ENCODE measurements at places on chromosomes 4 and X.

- DNase-seq: peak; percentile 47
These were observed 109.3 kb upstream of the DGKK start for GRCh38 chrX:50579955-50580354.

GRCh38 chr4:89245459-89245858, 62.1 kb downstream of the GPRIN3 start:
- no peak for DNase-seq

DNA sequence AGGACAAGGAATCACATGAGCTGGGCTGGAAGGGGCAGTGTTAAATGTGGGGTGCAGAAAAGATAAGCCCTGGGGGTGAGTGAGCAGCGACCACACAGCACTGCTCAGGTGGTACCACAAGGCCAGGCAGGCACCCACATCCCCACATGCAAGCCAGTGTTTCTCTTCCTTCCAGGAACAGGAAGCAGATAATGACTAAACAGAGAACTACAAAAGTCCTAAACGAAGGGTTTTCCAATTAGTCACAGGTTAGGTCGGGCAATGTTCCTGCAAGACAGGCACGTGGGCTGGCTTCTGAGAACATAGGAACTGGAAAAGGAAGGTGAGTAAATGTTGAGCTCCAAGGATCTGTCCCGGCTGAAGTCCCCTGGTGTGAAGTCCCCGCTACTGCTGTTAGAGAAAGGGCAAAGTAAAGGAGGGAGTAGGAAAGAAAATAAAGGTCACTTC, 19.5 kb downstream of the RELL1 start:
- DNase-seq: no peak

GRCh38 chr4:101366331-101366730, 19.0 kb upstream of the PPP3CA start:
- DNase-seq: no peak

DNA sequence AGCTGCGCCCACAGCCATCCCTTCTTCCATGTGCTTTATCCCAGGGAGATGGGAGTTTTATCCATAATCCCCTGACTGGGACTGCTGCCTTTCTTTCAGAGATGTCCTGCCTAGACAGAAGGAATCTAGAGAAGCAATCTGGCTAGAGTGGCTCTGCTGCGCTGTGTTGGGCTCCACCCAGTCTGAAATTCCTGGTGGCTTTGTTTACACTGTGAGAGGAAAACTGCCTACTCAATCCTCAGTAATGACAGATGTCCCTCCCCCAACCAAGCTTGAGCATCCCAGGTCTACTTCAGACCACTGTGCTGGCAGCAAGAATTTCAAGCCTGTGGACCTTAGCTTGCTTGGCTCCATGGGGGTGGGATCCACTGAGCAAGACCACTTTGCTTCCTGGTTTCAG, 116.9 kb upstream of the AR start:
- DNase-seq: no peak

DNA sequence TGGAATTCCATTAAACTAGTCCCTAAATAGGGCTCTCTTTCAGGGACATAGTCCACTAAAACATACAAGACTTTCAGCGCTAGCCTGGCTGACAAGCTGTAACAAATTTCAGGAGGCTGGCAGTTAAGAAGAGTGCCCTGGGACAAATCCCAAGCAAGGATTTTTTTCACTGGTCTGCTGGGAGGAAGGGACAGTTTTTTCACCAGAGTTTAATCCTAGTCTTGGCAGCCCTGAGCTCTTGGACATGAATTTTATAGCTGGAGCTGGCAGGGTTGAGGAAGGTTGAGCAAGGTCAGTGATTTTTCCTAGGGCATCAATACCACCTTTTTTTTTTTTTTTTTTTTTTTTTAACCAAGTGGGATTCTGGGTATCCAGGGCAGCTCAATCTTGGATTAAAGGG, 184.4 kb downstream of the SH2D1A start:
- no peak for DNase-seq

DNA sequence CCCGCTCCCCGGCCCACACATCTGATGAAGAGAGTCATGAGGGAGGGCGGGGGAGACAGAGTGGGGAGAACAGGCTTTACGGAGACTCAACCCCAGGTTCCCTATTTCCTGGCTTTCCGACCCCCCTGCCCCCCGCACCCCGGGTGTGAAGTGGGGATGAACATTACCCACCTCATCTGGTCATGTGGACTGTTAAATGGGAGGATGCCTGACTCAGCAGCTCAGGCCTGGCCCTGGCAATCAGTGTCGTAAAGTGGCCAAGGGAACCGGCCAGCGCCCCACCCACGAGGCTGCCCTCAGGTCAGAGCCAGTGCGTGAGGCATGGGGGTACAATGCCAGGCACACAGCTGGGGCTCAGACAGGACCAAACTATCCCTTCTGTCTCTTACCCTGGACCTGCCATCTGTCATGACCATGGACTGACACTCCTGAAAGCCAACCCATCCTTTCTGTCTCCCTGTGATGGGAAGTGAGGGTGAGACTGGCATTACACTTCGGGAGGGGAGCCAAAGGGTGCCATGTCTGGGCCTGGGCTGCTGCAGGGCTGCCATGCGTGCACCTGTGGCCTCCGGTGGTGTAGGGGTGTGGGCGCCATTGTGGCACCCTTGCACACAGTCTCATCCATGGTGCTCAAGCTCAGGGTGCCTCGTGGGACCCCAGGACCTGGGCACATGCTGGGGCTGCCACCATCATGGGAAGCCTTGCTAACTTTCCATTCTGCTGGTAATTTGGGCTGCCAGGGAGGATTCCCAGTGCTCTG, 106.1 kb upstream of the PSAPL1 start:
- DNase-seq: no peak

DNA sequence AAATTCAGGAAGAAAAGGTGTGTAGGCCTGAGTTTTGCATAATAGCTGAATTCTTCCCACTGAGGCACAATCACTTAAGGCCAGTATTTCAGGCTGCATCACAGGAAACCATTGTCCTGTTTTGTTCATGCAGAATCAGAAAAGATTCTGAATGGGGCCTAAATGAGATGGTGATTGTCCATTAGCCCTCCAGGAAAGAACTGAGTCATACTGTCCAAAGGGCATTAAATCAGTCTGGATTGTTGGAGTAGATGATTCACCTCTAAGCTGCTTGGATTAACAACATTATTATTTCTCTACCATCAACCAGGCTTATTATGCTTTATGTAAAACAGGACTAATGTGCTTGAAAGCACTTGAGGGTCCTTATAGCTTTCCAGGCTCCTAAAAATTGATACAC, 36.2 kb downstream of the CT47B1 start:
- no peak for DNase-seq

DNA sequence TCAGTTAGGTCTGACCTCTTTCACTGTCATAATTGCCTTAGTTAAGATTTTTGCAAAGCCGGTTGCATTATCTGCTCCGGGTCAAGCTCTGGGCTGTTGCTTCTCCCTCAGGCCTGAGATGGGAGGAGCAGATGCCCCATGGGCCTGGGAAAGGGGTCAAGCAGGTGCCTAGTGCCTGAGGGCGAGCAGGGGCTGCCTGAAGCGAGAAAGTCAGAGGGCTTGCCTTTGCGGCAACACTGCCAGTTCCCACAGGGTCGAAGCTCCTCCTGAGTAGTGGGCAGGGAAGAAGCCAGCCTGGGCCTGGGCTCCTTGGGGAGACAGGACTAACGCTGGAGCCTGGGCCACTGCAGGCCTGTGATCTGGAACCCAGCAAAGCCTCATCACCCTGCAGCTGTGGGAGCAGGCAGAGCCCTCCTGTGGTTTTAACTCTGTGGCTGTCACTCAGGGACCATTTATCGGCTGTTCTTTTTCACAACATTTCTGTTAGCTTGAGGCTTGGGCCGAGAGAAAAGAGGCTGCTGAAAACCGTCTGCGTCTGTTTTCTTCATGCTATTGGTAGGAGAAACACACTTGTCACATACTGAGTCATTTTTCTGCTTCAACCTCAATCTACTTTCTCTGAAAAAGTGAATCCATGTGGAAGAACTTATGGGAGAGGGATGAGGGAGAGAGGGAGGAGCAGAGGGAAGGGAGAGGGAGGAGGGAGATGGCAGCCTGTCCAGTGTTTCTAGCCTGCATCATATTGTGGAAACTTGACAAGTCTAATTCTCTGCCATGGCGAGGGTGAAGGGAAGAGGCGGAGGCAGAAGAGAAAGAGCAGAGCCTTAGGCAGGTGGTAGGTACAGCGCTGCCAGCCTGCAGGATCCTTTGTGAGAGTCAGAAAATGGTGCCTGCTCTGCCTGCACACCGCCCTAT, 68.4 kb downstream of the RHOH start:
- DNase-seq: peak; percentile 79

DNA sequence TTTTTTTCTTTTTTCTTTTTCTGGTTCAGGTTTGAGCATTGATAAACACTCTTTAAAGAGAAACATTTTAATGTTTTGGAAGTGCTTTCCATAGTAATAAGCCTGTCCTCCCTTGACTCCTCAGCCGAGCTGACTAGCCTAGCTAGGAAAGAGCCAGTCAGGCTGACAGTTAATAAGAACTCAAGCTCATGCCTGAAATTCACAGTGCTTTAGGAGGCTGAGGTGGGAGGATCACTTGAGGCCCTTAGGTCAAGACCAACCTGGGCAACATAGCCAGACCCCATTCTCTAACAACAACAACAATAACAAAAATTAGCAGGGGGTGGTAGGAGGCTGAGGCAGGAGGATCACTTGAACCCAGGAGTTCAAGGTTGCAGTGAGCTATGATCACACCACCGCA, 53.4 kb upstream of the ZCCHC13 start:
- no peak for DNase-seq

DNA sequence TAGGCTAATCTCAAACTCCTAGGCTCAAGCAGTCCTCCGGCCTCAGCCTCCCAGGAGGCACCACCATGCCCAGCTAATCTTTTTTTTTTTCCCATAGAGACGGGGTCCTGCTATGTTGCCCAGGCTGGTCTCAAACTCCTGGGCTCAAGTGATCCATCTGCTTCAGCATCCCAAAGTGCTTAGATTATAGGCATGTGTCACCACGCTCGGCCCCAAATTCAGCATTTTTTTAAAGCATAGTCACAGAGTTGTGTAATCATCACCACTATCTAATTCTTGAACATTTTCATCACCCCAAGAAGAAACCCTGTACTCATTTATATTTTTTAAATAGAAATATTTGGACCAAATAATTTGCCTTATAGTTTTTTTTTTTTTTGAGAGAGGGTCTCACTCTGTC, 10.3 kb downstream of the CENPI start:
- no peak for DNase-seq

DNA sequence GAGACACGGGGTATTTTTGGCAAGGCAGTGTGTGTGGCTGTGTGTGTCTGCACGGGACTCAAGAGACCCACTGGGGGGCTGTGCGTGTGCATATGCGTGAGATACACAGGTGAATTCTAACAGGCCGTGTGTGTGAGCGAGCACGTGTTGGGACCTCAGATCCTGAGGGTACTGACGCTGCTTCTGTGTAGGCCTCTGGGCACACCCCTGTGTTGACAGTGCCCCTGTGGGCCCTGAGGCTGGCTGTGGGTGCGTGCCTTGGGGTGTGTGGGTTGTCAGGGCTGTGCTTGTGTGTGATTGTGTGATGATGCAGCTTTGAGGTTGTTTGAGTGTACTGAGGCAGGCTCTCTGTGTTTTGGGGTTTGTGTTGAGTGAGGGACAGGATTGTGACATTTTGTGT, 13.9 kb downstream of the FOXP3 start:
- no peak for DNase-seq

GRCh38 chrX:132821974-132822633, 136.3 kb downstream of the HS6ST2 start:
- no peak for DNase-seq

GRCh38 chrX:17495052-17495451, 120.1 kb downstream of the NHS start:
- DNase-seq: no peak

DNA sequence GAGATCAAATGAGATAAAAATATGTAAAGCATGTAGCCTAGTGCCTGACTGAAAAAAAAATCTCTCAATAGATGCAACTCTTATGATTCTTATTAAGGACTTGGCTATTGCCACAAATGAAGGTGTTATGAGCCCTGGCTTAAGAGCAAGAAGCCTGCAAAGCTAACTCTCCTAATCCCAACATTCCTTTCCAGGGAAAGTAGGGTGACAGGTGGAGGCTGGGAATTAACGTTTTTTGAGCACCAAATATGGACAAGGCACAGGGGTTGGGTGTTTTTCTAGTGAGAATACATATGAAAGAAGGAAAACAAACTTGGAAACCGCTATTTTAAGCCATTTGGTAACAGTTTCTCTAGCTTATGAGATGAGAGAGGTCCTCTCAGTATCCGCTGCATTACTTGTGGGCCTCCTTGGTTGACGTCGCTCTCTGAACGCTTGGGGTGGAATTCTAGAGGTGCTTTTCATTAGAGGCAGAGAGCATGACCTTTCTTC, 2.4 kb downstream of the RHOH start:
- no peak for DNase-seq

DNA sequence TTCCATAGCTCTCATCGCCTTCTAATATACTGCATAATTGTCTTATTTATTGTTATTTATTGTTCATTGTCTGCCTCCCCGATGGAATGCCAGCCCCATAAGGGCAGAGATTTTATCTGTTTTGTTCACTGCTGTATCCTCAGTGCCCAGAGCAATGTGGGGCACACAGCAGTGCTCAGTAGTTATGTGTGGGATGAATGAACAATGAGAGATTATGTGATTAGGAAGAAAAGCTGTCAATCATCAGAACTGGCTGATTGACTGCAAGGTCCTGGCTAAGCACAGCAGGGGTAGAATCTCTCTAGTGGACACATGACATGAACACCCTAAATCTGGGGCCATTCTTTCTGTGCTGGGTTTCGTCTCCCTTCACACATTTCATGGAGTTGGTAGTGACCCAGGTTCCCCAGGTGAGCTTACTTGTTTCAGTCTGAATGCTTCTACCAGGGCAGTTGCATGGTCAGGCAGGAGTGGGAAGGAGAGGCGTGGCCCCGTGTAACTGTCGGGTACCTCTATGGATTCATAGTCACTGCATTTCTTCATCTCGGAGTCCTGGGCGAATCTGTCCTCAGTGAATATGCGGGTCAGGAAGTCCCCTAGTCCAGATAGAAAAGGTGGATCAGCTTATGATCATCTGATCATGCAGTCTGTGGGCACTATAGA, 12.6 kb downstream of the PPEF2 start:
- DNase-seq: no peak

All from GDM1 (cell line).